ENCODE measurements at places on chromosomes 16 and 17. TPM values are rescaled to one million over a fixed set of nuclear protein-coding genes. Genes with fewer than 3 reads are reported as not detected.

DNA sequence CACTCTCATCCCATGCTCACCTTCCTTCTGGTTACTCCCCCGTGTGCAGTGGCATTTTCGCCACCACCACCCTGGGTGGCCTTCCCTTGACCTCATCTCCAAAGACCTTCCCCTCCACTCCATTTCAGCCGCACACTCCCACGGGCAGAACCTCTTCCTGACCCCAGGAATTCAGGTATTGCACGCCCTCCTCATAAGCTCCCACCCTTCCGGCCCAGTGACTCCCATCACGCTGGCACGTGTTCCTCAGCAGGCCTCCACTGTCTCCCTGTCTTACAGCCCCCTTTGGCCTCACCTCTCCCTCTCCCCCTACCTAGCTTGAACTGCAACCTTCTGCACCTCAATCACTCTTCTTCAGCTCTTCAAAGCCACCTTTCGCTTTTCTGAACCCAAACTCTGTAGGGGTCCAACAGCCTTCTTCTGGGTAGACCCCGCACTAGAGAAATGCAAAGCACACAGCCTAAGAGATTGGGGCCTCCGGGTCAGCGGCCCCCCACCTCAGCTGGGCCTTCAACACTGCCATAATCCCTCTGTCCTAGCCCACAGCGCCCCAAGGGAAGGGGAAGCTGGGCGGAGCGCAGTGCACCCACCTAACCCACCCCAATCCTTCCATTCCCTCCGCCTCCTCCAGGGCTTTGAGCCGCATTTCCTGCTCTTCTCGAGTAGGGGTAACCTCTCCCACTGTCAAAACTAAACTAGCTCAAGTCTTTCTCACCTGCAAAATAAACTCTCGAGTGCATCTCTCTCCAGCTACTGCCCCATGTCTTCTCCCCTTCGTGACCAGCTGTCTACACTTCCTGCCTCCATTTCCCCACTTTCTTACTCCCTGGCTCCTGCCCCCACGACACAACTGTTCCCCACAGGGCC is 1.7 kb upstream of the TMEM97 start:
- DNase-seq = no peak

- no peak for DNase-seq
Measured at GRCh38 chr17:48605409-48605919, 678 bp upstream of the HOXB6 start.

The HOXB5 gene
- 2.1 TPM for total RNA-seq

The CNTNAP1 gene
- total RNA-seq = 40.1 TPM

DNA sequence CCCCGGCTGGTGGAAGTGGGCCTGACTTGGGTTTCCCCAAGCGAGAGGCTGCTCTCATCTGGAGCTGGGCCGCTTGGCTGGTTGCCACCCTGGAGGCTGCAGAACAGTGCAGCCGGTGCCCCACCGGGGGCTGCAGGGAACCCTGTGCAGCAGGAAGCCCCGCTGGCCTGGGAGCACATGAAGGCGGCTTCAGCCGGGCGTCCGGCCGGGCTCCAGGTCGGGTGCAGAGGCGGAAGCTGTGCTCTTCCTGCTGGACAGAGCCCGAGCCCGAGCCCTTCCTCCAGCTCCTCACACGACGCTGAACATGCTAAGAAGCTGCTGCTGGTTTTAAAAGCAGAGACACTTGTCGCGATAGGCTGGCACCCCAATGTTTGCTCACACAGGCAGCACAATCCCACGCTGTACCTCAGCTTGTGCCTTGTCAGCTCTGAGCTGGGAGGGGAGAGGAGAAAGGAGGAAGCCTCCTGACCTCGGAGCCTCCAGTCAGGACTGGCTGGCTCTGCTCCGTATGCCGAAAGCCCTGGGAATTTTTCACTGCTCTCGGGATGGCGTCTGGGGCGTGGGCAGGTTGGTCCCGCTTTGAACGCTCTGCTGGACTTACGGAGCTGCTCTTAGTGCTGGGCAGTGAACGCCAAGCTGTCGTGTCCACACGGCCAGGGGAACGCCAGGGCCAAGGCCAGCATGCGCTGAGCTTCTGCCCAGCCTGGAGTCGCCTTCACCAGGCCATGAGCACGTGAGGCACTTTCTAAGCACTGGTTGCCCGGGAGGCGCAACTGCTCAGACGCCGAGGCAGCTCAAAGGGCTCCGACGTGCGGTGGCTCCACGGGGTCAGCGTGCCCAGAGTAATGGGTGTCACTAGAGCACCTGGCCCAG is 8.8 kb downstream of the CDK5R1 start:
- peak; percentile 64 for DNase-seq

DNA sequence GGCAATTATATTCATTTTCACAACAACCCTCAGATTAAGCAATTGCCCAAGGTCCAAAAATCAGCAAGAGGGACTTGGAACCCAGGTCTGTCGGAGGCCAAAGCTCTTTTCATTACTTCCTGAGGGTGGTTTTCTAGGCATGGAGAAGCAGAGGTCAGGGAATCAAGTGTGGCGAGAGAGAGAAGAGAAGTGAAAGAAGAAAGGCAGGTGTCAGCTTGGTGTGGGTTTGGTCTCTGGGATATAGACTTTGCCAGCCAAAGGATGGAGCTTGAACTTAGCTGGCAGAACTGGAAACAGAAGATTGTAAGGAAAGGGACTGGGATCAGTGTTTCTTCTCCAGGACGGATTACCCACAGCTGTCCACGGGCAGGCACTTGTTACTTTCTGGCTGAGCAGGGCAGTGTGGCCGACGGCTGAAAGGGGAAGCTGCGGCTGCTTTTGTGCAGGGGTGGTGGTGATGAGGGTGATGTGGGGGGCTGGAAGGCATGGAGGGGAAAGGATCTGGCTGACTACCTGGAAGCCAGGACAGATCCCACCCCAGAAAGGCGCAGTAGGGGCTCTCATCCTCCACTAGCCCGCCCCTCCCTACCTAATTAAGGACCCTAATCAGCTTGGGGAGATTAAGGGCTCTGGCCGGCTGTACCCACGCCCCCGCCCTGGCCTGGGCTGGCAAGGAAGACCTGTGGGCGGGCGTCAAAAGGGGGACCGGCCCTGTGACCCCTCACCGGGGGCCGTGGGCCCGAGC is at the start of gene GUCY2D:
Gene GUCY2D, plus strand, starts transcription at position 640 of the 745 bp plus-strand sequence. CDS start 433 bp downstream, outside the sequence.
- DNase-seq = no peak

- peak; percentile 74 for DNase-seq
Measured at GRCh38 chr16:3999479-4000325, 116.5 kb downstream of the ADCY9 start.

GRCh38 chr17:75695830-75696271 is 25.4 kb upstream of the ITGB4 start:
- no peak for DNase-seq

- peak; percentile 53 for DNase-seq
Measured at GRCh38 chr17:7932949-7933348, 943 bp downstream of the CNTROB start.

The CD300A gene
- not detected for total RNA-seq

The NTHL1 gene
- 34.7 TPM for total RNA-seq

The GDPD3 gene
- 1.0 TPM for total RNA-seq

The B4GALNT2 gene
- under 0.01 TPM for total RNA-seq

The PHKG2 gene
- total RNA-seq = 11.8 TPM

- no peak for DNase-seq
Measured at GRCh38 chr17:1574697-1575471, 12.3 kb upstream of the PITPNA start.

- DNase-seq = no peak
Measured at GRCh38 chr16:73405851-73406250, 357.9 kb upstream of the ZFHX3 start.

DNA sequence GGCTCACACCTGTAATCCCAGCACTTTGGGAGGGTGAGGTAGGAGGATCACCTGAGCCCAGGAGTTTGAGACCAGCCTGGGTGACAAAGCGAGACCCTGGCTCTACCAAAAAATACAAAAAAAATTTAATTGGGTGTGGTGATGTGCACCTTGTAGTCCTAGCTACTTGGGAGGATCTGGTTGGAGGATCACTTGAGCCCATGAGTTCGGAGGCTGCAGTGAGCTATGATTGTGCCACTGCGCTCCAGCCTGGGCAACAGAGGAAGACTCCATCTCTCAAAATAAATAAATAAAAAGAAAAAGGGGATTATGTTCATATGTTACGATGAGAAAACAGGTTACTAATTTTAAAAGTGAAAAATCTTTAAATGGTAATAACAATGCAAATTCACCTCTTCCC is 996 bp downstream of the MLKL start:
- DNase-seq = no peak

The HBA1 gene
- not detected for total RNA-seq
